ENCODE measurements at places on chromosomes 2 and 18. TPM values are rescaled to one million over a fixed set of nuclear protein-coding genes. Genes with fewer than 3 reads are reported as not detected.

PARD3B gene
- 4.5 TPM for total RNA-seq

- DNase-seq = no peak
These were observed 28.9 kb downstream of the MGAT5 start for GRCh38 chr2:134282629-134283400.

DNA sequence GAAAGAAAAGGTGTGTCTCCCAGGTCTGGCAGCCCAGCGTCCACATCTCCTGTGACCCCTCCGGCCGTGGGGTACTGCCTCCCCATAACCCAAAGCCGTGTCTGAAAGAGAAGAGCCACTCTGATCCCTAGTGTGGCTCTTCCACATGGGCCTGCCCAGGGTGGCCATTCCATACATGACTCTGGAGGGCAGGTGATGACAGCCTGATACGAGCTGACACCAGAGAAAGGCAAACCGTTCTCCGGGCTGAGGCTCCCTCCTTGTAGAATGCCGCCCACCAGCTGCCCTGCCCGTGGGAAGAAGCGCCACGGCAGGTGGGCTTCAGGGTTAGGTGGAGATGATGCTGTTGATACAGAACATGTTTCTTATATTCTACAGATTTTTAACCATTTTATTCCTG lies 451.6 kb upstream of the SALL3 start:
- no peak for DNase-seq

- DNase-seq = no peak
These were observed 11.2 kb upstream of the TEX51 start for GRCh38 chr2:126887506-126887905.

DNA sequence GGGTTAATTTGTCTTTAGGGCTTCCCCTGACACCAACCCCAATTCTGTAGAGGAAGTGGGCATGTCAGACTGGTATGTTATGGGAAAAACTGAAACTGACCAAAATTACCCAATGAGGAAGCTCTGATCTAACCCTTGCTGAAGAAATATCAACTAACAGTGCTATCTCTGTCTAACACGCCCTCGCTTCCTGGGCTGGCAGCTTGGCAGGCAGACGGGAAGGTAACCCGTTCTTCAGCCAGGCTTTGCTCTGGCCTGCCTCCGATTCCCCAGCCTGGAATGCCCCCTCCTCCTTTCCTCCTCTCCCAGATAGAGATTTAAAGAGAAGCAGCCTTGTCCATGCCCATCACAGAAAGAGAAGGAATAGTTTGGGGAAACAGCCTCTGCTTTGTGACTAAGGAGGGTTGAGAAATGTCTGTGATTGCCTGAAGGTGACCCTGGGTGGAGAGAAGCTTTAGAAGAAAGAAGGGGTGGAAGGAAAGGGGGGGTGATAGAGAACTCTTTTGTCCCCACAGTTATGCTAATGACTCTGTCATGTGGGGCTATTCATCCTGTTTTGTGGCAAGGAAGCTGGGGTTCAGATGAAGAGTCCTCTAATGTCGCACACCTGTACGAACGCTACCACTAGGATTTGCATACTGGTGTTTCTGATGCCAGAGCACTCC lies 15.4 kb downstream of the HK2 start:
- DNase-seq = no peak

Data from frontal cortex (tissue), 4 donors.